Central memory CD8-positive, alpha-beta T cell (primary cell): ENCODE measurements at places on chromosomes 13 and 19.

DNA sequence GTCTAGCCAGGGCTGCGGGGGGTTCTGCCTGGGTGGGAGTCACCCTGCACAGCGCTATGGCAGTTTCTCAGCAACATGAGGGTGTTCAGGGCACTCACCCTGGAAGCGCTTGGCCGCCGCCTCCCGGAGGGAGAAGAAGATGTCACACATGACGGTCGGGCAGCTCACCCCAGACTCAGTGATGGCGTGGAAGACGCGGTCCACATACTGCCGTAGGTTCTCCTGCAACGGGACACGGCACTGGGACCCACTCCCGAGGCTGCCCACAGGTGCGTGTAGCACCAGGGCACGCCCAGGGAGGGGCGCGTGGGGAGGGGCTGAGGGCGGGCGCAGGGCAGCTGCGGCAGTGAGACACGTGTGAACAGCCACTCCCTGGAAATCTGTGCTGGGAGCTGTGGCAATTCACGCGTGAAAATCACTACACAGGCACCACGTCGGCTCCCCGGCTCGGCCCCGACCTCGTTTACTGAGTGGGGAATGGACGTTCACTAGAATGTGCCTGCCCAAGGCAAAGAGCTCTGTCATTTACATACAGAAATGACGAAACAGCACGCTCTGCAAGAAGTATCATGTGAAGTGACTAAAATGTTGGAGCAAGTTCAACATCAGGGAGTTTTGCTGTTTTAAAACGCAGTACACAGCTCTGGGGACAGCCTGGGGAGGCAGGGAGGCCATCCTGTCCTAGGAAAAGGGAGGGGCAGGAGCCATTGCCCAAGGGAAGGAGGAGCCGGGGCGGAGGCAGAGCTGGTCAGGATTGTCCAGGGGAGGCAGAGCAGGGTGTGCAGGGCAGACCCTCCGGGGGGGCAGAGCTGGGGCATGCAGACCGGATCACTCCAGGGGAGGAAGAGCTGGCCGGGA, 41.5 kb upstream of the C13orf46 start:
- H3K27ac ChIP-seq = peak overlapping the region; percentile 29
- DNase-seq = no peak
- no peaks in the 10 kb centered on the region for H3K27me3 ChIP-seq
- peaks cover 25% of the 10 kb centered on the region for H3K36me3 ChIP-seq
- peaks cover 6% of the 10 kb centered on the region for H3K4me1 ChIP-seq

GRCh38 chr19:2495130-2495641, 19.3 kb downstream of the GADD45B start:
- peak overlapping the region; percentile 73 for H3K4me3 ChIP-seq
- no peak for DNase-seq
- H3K4me1 ChIP-seq = peaks cover 16% of the 10 kb centered on the region
- H3K27ac ChIP-seq = no peak overlapping the region
- no peaks in the 10 kb centered on the region for H3K36me3 ChIP-seq

GRCh38 chr19:29662604-29663404, 2.5 kb upstream of the PLEKHF1 start:
- no peak overlapping the region for H3K4me3 ChIP-seq
- no peaks in the 10 kb centered on the region for H3K27me3 ChIP-seq
- no peak overlapping the region for H3K27ac ChIP-seq
- peaks cover 5% of the 10 kb centered on the region for H3K36me3 ChIP-seq
- no peak for DNase-seq
- H3K4me1 ChIP-seq = peaks cover 17% of the 10 kb centered on the region

GRCh38 chr19:30254789-30255188, 117.4 kb upstream of the ZNF536 start:
- peaks cover 2% of the 10 kb centered on the region for H3K36me3 ChIP-seq
- H3K4me1 ChIP-seq = no peaks in the 10 kb centered on the region
- no peak overlapping the region for H3K4me3 ChIP-seq
- H3K27ac ChIP-seq = no peak overlapping the region
- peaks cover 68% of the 10 kb centered on the region for H3K27me3 ChIP-seq
- DNase-seq = no peak

DNA sequence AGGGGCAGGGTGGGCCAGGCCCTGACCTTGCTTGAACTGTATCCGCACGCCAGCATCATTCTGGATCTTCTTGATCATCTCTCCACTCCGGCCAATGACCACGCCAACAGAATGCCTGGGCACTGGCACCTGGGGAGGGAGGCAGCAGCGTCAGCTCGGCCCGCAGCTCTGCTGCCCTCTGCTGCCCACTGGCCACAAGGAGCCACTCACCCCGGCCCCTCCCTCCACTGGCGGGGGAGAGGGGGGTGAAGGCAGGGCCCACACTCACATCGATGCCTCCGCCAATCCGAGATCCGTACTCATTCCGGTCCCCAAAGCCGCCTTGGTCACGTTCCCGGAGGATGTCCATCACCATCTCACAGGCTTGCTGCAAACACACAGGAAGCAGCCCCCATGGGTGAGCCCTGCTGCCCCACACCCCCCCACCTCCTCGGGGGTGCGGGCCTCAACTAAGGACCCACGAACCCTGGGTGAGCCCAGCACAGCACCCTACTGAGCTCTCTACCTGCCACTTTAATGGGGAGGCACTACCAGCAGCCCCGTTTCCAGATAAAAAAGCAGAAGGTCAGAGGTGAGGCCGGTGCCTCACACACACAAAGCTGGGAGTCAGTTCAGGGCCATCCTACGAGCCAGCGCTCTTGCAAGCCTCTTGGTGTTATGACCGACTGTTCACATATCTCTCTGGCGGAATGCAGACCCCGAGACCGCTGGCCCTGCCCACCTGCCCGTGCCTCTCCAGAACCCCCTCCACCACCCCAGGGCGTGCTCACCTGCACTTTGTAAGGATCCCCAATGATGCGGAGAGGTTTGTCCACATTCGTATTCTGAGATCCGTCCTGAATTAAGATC, 6.7 kb downstream of the KHSRP start:
- peaks cover 38% of the 10 kb centered on the region for H3K36me3 ChIP-seq
- H3K4me3 ChIP-seq = no peak overlapping the region
- peaks cover 16% of the 10 kb centered on the region for H3K4me1 ChIP-seq
